ENCODE measurements at places on chromosomes 12 and 14.

GRCh38 chr12:129868575-129868974 is 35.2 kb downstream of the TMEM132D start:
- DNase-seq, result no peak

DNA sequence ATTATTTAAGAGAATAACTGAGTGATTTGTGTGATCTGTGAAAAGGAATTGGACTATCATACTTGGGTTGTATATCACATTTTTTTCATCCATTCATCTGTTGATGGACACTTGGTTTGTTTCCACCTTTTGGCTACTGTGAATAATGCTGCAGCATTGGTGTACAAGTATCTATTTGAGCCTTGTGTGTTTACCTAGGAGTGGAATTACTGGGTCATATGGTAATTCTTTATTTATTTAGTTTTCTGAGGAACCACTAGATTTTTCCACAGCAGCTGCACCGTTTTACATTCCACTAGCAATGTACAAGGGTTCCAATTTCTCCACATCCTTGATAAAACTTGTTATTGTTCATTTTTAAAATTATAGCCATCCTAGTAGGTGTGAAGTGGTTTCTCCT is 56.1 kb downstream of the APAF1 start:
- no peak for DNase-seq

GRCh38 chr12:124813782-124814181 is 49.9 kb downstream of the SCARB1 start:
- no peak for DNase-seq

GRCh38 chr14:92607702-92608429 is 94.3 kb downstream of the RIN3 start:
- DNase-seq, result no peak

GRCh38 chr12:19215115-19215514 is 85.6 kb downstream of the PLEKHA5 start:
- DNase-seq, result no peak

DNA sequence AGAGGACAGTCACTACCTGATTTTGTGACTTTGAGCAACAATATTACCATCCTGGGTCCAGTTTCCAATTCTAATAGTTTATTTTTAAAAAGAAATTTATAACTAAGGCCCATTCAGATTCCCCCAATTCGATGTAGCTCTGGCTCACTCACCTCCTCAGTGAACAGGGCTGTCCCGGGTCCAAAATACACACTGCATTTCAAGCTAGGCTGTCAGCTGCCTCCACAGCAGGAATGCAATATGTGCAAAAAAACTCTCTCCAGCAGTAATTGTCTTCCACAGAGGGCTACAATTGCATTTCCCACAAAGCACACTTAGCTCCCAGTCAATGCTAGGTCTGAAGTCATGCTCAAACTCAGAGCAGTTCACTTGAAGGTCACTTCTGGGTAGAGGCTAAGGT is 39.3 kb upstream of the ZNF641 start:
- DNase-seq, result no peak
